ENCODE measurements at places on chromosomes 2 and 18. TPM values are rescaled to one million over a fixed set of nuclear protein-coding genes. Genes with fewer than 3 reads are reported as not detected.

GRCh38 chr2:109456776-109457175 is 157.0 kb downstream of the SEPTIN10 start:
- H3K4me1 ChIP-seq = no peaks in the 10 kb centered on the region
- DNase-seq = no peak
- H3K36me3 ChIP-seq = no peaks in the 10 kb centered on the region
- no peak overlapping the region for H3K4me3 ChIP-seq
- H3K27ac ChIP-seq = no peak overlapping the region

- no peak for DNase-seq
- H3K4me1 ChIP-seq = peaks cover 72% of the 10 kb centered on the region
- no peaks in the 10 kb centered on the region for H3K36me3 ChIP-seq
- H3K4me3 ChIP-seq = peak overlapping the region; percentile 37
- H3K27me3 ChIP-seq = no peaks in the 10 kb centered on the region
Observed at GRCh38 chr2:42930025-42930581, 137.7 kb upstream of the HAAO start.

GRCh38 chr18:44974174-44974573 is 293.5 kb downstream of the SETBP1 start:
- H3K4me1 ChIP-seq = peaks cover 16% of the 10 kb centered on the region
- DNase-seq = no peak
- H3K4me3 ChIP-seq = no peak overlapping the region
- peaks cover 1% of the 10 kb centered on the region for H3K36me3 ChIP-seq
- no peaks in the 10 kb centered on the region for H3K27me3 ChIP-seq
- H3K27ac ChIP-seq = no peak overlapping the region

GRCh38 chr2:226489775-226490541 is 309.7 kb downstream of the IRS1 start:
- H3K4me1 ChIP-seq = peaks cover 1% of the 10 kb centered on the region
- H3K36me3 ChIP-seq = no peaks in the 10 kb centered on the region
- H3K4me3 ChIP-seq = no peak overlapping the region
- no peak overlapping the region for H3K27ac ChIP-seq
- no peaks in the 10 kb centered on the region for H3K27me3 ChIP-seq

GRCh38 chr2:135882415-135882814 is 6.2 kb upstream of the MCM6 start:
- no peak overlapping the region for H3K27ac ChIP-seq
- H3K36me3 ChIP-seq = no peaks in the 10 kb centered on the region
- H3K4me1 ChIP-seq = no peaks in the 10 kb centered on the region
- H3K4me3 ChIP-seq = no peak overlapping the region
- H3K27me3 ChIP-seq = peaks cover 8% of the 10 kb centered on the region

DNA sequence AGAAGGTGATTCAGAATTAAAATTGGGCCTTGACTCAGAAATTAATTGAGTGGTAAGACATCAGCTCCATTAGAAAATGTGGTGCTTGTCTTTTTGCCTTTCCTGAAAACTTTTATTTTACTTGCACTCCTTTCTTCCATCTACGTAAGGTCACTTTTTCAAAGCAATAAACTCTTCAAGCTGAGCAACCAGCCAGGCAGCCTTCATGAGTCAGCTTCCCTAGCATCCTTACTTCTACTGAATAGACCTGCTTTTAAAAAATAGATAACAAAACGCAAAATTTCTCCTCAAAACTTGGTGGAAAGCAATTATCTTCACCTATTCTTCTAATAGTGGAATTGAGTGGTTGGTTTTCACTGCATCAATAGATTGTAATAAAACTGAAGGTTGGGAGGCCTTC is 504.2 kb downstream of the ARHGAP15 start:
- DNase-seq = no peak
- no peaks in the 10 kb centered on the region for H3K36me3 ChIP-seq
- H3K27me3 ChIP-seq = no peaks in the 10 kb centered on the region

DNA sequence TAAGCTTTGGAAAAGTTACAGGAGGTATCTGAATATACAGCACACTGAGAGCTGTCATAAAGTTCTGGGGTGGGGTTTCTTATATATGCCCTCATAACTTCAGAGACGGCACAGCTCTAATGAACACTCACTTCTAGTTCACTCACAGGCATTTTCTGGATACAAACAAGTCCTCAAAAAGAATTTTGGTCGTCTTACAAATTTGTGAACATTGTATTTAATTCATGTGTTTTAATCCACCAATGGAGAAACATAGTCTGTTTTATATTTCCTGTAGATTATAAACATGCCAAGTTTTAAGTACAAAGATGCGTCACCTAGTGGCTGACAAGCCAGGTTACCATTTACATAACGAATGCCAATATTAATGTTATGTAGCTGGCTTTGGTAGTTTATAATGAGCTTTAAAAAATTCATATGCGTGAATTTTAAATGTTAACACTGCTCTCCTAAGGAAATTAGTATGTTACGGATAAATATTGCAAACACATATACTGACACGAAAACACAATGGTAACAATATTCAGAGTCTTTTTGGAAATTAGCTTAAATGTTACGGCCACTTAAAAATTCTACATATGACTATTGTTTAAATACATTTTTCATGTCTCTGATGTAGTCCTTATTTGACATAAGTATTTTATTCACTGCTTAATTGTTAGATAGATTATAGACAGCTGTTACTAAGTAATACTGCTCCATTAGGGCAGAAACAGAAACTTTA is 2.5 kb downstream of the COL3A1 start:
- H3K4me1 ChIP-seq = no peaks in the 10 kb centered on the region

GRCh38 chr2:213315168-213315876 is 31.1 kb downstream of the SPAG16 start:
- H3K27ac ChIP-seq = no peak overlapping the region
- DNase-seq = no peak
- H3K4me3 ChIP-seq = no peak overlapping the region
- H3K36me3 ChIP-seq = peaks cover 34% of the 10 kb centered on the region
- H3K27me3 ChIP-seq = no peaks in the 10 kb centered on the region
- peaks cover under 1% of the 10 kb centered on the region for H3K4me1 ChIP-seq

DNA sequence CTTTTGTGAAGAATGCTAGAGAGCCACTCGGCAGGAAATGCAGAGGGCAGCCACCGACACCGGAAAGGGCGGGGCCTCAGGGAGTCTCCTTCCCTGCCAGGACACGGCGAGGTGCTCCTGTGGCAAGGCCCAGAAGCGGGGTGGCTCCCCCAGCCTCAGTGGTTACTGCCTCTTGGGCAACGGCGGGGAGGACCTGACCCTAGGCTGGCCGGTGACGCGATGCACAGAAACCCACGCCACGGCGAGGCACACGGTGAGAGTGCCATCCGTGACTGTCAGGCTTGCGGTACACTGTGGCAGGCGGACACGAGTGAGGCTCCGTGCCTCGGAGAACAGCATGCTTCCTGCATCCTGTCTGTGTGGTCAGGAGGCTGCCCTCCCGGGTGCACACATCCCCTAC is 47.8 kb downstream of the ZAP70 start:
- no peaks in the 10 kb centered on the region for H3K27me3 ChIP-seq
- H3K27ac ChIP-seq = peak overlapping the region; percentile 93
- peaks cover 37% of the 10 kb centered on the region for H3K36me3 ChIP-seq

DNA sequence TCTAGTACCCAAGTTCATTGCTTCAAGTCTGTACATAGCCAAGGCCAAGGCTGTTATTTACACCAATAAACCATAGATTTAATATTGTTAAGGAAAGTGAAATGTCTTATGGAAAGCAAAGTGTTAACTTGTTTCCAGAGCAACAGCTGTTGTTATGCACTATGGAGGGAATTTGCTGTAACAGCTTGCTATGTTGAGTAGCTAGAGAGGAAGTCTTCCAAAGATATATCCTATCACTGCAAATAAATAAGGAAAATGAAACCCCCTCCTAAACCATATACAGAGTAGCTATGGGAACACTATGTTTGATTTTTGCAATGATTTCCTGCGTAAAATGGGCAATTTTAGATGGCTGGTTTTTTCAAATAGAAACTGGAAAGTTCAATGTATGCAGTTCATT is 21.1 kb downstream of the TMEM182 start:
- H3K4me1 ChIP-seq = no peaks in the 10 kb centered on the region
- DNase-seq = no peak
- H3K36me3 ChIP-seq = peaks cover 3% of the 10 kb centered on the region
- H3K4me3 ChIP-seq = no peak overlapping the region
- no peak overlapping the region for H3K27ac ChIP-seq
- no peaks in the 10 kb centered on the region for H3K27me3 ChIP-seq

DNA sequence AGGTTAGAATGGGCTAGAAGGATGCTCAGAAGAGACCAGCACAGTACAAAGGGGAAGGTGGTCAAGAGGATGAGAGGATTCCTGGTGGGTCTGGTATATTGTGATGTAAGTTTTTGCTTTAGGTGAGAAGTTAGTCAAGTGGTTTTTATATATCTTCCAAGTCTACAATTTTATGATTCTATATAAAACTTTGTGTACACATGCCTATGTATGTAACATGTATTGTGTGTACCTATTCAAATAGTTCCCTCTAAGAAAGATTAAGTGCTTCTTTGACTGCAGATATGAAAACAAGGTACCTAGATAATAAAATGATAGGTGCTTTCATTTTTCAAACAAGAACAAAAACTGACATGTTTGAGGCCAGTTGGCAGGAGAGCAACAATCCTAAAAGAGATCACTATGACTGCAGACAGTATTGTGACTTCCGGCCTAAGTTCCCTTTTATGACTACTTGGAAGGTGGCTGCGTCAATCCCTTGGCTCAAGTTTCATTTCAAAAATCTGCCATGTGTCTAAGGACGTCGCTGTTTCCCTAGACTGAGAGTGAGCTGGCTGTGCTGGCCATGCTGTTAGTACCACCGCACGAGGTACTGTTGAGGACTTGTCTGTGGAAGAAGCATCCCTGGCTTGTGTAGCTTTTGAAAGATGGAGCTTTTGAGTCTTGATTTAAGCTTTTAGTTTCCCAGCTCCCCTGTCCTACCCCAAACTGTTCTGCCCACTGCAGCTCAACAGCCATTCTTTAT is 123.1 kb downstream of the PRPF40A start:
- H3K4me1 ChIP-seq = peaks cover 3% of the 10 kb centered on the region
- peak overlapping the region; percentile 62 for H3K27ac ChIP-seq
- no peaks in the 10 kb centered on the region for H3K27me3 ChIP-seq
- H3K4me3 ChIP-seq = no peak overlapping the region

DNA sequence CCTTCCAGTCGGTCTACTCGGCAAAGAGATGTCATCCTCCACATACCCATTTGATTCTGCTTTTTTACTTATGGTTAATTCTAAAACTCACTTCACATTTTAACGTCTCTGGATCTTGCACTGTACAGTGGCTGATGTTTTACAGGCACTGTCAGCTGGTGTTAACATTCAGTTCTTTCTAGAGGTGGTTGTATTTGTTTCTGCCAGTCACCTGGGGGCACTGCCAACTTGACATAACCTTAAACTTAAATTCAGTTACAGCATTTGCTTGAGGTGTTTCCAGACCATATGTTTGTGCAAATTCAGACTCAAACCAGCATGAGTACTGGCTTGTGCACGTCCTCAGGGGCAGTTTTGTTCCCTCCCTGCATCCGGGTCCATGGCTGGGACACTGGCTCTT is 5.3 kb upstream of the TMEM185B start:
- DNase-seq = no peak
- H3K36me3 ChIP-seq = no peaks in the 10 kb centered on the region
- H3K27ac ChIP-seq = no peak overlapping the region
- no peak overlapping the region for H3K4me3 ChIP-seq

DNA sequence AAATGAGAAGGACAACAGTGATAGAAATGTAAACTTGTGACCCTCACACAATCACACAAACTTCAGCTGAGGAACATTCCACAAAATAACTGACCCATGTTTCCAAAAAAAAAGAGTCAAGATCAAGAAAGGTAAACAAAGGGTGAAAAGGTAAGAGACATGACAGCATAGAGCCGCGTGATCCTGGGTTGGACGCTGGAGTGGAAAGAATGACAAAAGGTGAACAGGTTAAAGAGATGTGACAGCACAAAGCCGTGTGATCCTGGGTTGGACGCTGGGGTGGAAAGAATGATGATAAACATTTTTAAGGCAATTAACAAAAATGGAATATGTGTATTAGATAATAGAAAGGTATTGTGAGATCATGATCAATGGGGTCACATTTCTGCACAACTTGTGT is 110.3 kb downstream of the SNTG2 start:
- H3K36me3 ChIP-seq = no peaks in the 10 kb centered on the region
- H3K4me3 ChIP-seq = no peak overlapping the region
- DNase-seq = no peak
- peaks cover 10% of the 10 kb centered on the region for H3K4me1 ChIP-seq
- peak overlapping the region; percentile 7 for H3K27ac ChIP-seq

DNA sequence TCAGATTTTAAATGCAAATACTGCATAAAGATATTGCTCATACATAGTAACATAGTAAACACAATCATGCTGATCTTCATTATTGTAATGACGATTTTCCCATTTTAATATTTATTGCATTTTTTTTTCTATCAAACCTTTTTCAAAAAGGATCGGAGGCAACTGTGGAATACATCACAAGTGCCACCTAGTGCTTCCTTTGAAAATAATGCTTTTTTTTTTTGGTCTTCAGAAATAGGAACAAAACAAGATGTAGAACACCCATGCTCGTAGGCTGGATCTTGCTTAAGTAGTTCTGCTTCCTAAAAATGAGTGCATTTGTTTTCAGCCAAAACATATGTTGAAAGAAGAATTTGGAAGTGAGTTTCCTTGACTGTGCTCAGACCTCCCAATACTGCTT is 35.7 kb upstream of the GPR155 start:
- peaks cover 26% of the 10 kb centered on the region for H3K27me3 ChIP-seq
- no peaks in the 10 kb centered on the region for H3K4me1 ChIP-seq
- no peaks in the 10 kb centered on the region for H3K36me3 ChIP-seq
- no peak overlapping the region for H3K4me3 ChIP-seq
- no peak overlapping the region for H3K27ac ChIP-seq
- DNase-seq = no peak

- no peak overlapping the region for H3K27ac ChIP-seq
- peaks cover 65% of the 10 kb centered on the region for H3K27me3 ChIP-seq
- H3K4me3 ChIP-seq = peak overlapping the region; percentile 76
Observed at GRCh38 chr2:130963849-130964793, 127.4 kb downstream of the ARHGEF4 start.

GRCh38 chr2:238459081-238459629 is 32.4 kb downstream of the ASB1 start:
- H3K4me3 ChIP-seq = no peak overlapping the region
- peaks cover 4% of the 10 kb centered on the region for H3K36me3 ChIP-seq
- H3K27ac ChIP-seq = no peak overlapping the region
- no peaks in the 10 kb centered on the region for H3K27me3 ChIP-seq
- no peak for DNase-seq

DNA sequence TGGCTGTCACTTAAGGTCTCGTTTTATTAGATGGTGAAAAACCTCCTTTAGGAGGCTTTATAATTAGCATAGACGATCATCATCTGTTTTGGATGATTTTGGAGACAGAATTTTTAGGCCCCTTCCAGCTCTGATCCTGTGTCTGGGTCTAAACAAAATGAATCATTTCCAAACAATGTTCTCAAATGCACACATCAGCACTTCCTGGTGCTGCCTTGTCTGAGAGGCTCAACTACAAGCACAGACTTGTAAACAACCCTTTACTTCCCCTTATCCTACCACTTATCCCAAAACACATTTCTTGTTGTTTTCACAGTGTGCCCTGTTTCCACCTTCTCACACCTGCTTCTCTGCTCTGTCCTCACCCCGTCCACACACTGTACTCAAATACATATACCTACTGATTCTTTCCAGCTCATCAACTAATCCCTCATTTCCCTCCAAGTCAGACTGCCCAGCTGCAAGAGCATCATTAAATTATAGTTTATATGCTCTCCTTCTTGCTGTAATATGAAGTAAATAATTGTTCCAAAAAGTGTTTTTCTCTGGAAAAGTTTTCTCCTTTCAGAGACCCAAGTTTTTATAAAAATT is 71.2 kb upstream of the COL3A1 start:
- no peaks in the 10 kb centered on the region for H3K27me3 ChIP-seq
- no peak for DNase-seq
- H3K27ac ChIP-seq = no peak overlapping the region
- H3K4me1 ChIP-seq = no peaks in the 10 kb centered on the region
- H3K4me3 ChIP-seq = no peak overlapping the region
- no peaks in the 10 kb centered on the region for H3K36me3 ChIP-seq

Gene GNAL
- total RNA-seq = 10.5 TPM

Gene TBR1
- not detected for total RNA-seq

Gene CD8B
- not detected for total RNA-seq

Gene ITPRIPL1
- total RNA-seq = 6.1 TPM

Gene POTEJ
- total RNA-seq = 0.19 TPM

All from progenitor cell of endocrine pancreas (in vitro differentiated cells).